GF-D8 (cell line): ENCODE measurements at places on chromosomes 16 and 17.

- no peak for DNase-seq
These were observed 256.9 kb downstream of the C16orf95 start for GRCh38 chr16:87060034-87060986.

DNA sequence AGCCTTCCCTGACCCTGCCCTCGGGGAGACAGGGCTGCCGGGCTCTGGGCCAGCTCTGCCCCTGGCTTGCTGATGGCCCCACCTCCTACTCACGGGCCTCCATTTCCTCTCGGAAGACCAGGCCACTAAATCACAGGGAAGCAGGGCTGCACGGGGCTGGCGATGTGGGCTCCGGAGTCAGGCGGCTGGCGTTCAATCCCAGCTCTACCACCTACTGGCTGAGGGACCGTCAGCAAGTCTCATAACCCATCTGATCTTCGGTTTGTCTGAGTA is 113.4 kb downstream of the AMFR start:
- no peak for DNase-seq

DNA sequence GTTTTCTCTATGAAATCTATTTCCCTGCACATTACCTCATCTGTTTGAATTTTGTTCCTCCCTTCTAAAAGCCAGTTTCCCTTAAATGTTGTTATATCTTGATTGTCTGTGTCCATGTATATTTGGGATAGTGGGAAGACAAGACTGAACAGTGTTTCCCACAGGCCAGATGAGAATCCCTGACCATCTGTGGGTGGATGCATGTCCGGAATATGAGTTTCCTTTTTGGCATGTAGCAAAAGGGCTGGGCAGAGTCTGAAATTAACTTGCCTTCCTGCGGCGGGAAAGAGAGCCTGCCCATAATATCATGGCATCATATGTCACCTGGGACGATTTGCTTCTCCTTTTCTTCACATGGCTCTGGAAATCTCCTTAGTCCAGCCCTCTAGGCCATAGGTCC is 385.8 kb upstream of the MAF start:
- no peak for DNase-seq

DNA sequence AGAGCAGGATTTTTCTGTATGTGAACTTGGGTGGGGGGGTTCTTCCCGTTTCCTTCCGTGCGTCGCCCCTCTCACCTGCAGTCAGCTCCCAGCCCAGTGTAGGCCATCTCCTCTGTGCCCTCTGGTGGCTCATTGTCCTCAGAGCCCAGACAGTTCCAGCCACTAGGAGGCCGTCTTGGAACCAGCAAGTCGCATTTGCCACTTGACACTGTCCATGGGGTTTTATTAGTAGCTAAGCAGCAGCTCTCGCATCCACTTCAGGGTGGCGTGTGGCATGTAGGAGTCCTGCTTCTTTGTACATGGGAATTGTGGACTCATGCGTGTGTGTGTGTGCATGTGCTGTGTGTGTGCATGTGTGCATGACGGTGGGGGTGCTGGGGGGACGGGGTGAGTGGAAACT is 74.0 kb downstream of the SEC14L1 start:
- DNase-seq: no peak

DNA sequence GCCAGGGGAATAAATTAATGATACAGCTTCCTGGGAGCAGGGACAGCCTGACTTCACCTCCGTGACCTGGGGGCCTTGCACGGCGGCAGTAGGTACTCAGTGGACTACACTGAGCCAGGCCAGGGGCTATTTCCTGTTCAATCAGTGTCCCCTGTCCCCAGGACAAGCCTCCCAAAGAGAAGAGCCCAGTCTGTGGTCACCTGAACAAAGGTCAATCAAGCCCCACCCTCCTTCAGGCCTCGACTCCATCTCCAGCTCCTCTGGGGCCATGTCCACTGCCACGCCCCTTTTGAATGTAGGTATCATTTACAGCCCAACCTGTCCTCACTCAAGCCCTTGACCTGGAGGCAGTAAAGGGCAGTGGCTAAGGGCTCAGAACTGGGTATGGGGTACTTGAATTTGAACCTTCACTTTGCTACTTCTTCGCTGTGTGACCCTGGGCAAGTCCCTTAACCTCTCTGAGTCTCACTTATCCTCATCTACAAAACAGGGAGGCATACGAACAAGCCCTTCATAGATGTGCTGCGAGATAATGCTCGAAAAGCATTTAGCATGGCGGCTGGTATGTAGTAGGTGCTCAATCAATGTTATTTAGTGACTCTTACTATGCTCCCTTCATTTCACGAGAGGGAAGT is 29.0 kb downstream of the MYH11 start:
- no peak for DNase-seq

DNA sequence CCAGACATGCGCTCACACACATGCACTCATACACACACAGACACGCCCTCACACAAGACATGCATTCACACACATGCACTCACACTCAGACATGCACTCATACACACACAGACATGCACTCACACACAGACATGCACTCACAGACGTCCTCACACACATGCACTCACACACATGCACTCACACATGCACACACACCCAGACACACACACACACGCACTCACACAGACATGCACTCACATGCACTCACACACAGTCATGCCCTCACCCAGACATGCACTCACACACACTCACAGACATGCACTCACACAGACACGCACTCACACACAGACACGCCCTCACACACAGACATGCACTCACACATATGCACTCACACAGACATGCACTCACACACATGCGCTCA is 2.1 kb upstream of the ZNF469 start:
- no peak for DNase-seq

DNA sequence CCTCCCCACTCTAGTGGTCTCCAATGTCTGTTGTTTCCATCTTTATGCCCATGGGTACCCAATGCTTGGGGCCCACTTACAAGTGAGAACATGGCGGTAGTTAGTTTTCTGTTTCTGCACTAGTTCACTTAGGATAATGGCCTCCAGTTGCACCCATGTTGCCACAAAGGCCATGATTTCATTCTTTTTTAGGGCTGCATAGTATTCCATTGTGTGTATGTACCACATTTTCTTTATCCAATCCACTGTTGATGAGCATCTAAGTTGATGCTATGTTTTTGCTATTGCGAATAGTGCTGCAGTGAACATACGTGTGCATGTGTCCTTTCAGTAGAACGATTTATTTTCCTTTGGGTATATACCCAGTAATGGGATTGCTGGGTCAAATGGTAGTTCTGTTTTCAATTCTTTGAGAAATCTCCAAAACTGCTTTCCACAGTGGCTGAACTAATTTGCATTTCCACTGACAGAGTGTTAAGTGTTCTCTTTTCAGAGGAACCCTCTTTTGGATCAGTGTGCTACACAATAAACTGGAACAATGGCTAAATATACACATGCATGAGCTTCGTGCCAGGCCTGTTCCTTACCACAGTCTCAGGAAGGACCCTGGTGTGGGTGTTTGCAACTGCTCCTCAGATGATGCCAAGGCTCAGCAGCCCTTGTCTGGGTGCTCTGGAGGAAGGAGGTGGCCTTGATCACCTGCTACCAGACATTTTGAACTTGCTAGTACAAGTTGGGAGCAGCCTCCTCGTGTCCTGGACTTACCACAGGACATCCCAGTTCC is 34.4 kb downstream of the KNOP1 start:
- DNase-seq: no peak

GRCh38 chr17:63623786-63624530 is 1.7 kb downstream of the MAP3K3 start:
- DNase-seq: peak; percentile 20

- DNase-seq: no peak
These were observed 15.6 kb downstream of the METRNL start for GRCh38 chr17:83095016-83095415.

- no peak for DNase-seq
These were observed 140.2 kb upstream of the CHMP6 start for GRCh38 chr17:80851277-80851925.

DNA sequence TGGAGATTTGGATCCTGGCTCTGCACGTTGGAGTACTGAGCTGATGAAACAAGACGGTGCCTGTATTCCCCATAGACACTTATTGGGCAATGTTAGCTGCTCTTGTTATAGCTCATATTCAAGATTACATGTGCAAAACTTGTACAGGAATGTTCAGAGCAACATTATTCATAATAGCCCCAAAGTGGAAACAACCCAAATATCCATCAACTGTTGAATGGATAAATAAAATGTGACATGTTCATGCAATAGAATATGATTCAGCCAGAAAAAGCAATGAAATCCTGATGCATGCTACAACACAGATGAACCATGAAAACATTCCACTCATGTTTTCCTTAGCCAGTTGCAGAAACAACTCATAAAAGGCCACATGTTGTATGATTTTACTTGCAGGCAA is 5.7 kb upstream of the SDR42E1 start:
- DNase-seq: no peak

GRCh38 chr16:73615071-73615940 is 567.4 kb upstream of the ZFHX3 start:
- DNase-seq: no peak

DNA sequence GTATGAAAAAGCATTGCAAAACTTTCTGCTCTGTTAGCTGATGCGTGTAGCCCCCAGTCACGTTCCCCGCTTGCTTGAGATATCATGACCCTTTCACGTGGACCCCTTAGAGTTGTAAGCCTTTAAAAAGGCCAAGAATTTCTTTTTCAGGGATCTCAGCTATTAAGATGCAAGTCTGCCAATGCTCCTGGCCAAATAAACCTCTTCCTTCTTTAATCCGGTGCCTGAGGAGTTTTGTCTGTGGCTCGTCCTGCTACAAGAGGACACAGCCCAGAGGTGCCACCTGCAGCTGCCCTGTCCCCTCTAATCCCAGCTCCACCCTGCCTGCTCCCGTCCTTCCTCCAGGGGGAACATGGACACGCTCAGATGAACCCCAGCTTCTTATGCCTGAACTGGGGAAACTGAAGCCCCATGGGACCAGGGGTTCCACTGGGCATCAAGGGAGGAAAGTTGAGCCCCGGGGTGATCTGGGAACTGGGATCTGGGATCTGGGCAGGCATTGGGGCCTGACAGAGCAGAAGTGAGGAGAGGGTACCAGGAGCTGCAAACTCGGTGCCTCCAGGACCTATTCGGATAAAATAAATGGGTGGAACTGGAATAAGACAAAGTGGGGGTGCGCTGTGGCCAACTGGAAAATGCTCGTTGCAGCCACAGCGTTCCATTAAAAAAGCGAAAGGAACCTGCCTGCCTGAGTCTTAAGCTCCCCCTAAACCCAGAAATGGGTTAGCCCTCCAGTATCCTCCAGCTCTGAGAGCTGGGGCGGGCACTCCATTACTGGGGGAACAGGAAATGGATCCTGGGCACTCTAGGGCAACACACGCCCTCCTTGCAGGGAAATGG is 19.7 kb downstream of the QPRT start:
- no peak for DNase-seq

GRCh38 chr17:79933863-79934652 is 94.8 kb upstream of the CBX4 start:
- DNase-seq: peak; percentile 81

- no peak for DNase-seq
These were observed 6.1 kb downstream of the DBNDD1 start for GRCh38 chr16:90012991-90013745.

DNA sequence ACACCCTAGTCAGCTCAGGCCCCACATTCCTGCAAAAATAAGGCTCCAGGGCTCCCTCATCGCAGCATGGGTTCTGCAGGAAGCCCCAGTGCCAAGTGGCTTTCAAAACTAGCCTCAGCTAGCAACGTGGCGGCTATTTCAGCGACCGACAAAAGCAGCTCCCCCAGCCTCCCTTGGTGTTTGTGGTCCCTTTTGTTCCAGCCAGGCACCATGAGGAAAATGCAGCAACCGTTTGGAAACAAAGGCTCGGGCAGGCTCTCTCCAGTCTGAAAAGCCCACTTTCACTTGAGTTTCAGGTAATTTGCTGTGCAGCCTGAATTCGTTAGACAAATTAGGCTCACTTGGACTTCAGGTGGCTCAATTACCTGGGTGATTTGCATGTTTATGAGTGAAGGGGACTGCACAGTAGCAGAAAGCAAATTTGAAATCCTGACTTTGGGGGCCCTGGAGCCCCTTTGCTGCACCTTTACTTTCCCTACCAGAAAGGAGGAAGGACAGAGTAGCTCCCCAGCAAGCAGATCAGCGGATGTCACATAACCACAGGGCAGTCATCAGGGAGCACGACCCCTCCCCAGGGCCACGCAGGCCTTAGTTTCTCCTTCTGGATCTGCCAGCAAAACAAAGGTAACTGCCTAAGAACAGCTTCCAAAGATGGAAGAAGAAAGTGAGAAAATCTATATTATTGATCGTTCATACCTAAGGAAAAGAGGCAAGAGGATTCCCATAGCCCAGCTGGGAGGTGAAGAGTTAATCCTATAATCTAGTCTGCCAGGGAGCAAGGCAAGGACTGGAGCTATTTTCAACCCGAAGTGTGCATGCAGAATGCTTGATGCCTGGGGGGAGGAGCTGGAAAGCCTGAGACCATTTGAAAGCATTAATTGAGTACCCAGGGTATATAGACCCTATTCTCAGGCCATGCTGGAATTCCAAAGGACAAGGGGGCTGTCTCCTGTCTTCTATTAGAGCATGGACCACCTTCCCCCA is 143.1 kb upstream of the SDK2 start:
- no peak for DNase-seq

DNA sequence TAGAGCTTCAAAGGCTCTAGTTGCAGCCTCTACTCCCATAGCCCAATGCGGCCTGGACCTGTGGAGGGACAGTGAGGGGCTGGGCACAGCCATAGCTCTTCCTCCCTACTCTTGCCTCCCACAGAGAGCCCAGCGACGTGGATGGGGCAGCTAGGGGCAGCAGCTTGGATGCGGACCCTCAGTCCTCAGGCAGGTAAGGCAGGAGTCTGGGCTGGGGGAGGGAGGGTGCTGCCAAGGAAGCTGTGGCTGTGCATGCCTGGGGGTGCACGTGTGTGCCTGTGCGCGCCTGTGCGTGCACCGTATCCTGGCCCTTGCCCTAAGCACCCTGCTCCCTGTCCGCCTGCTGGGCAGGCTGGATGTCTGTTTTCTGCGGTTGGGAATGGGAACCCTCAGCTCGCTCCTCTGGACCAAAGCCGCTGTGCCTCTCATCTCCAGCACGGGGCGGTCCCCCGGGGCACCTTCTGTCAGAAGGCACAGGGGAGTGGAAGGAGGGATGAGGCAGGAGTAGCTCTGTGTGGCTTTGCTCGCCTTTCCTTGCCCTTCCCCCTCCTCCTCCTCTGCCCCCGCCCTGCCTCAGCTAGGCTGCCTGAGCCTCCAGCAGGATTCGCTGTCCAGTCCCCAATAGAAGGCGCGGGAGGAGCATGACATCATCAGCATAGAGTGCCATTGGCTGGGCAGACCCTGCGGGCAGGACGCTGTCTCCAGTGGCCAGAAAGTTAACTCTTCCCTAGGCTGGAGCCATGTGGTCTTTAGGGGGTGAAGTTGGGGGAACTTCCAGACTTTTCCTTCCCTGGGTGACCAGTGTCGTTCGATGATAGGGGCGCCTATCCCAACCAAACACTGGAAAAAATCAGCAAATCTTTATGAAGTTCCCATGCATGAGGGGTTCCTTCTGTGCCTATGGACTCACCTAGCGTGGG is 797 bp downstream of the PRCD start:
- no peak for DNase-seq

GRCh38 chr17:44487170-44487569 is 16.0 kb downstream of the GPATCH8 start:
- DNase-seq: no peak
